ENCODE measurements at places on chromosomes 1 and 21. TPM values are rescaled to one million over a fixed set of nuclear protein-coding genes. Genes with fewer than 3 reads are reported as not detected.

CCDC30 gene
- total RNA-seq, result 3.0 TPM

VHLL gene
- not detected for total RNA-seq

DNA sequence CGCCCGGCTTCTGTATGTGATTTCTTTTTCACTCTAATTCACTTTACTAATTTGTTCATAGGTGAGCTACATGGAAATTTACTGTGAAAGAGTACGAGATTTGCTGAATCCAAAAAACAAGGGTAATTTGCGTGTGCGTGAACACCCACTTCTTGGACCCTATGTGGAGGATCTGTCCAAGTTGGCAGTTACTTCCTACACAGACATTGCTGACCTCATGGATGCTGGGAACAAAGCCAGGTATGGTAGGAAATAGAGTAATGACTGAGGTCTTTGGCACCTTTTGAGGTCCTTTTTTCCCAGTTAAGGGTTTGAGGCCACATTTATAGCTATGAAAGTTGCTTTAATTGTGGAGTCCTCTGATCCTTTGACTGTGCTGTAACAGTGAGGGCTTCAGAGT lies 56.9 kb downstream of the KIF1B start:
- H3K4me1 ChIP-seq, result no peaks in the 10 kb centered on the region
- H3K36me3 ChIP-seq, result no peaks in the 10 kb centered on the region
- H3K4me3 ChIP-seq, result no peak overlapping the region
- no peak for DNase-seq

- no peak for DNase-seq
- H3K27ac ChIP-seq, result peak overlapping the region; percentile 83
- H3K4me3 ChIP-seq, result peak overlapping the region; percentile 89
- H3K27me3 ChIP-seq, result no peaks in the 10 kb centered on the region
- peaks cover 48% of the 10 kb centered on the region for H3K4me1 ChIP-seq
Observed at GRCh38 chr21:14542638-14543037, 3.5 kb downstream of the SAMSN1 start.

- H3K27ac ChIP-seq, result peak overlapping the region; percentile 70
- peak; percentile 51 for DNase-seq
Observed at GRCh38 chr1:2413495-2414296, 1.3 kb upstream of the PEX10 start.

LRRIQ3 gene
- 0.96 TPM for total RNA-seq

DNA sequence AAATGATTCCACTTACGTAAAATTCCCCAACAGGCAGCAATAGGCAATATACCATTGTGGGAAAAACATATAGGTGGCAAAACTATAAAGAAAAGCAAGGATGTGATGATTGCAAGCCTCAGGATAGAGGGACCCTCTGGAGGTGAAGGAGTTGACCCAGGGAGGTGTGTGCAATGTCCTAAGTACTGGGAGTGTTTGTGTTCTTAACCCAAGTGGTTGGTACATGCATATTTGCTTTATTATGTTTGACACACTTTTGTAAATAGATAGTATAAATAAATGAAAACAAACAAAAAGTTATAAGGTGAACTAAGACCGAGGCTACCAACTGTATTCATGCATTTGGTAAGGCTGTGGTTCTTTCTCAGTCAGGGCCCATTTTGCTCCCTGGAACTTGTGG lies 7.5 kb downstream of the MX1 start:
- H3K27me3 ChIP-seq, result no peaks in the 10 kb centered on the region
- H3K4me3 ChIP-seq, result no peak overlapping the region

APOBEC4 gene
- total RNA-seq, result not detected

STXBP3 gene
- 34.4 TPM for total RNA-seq

DNA sequence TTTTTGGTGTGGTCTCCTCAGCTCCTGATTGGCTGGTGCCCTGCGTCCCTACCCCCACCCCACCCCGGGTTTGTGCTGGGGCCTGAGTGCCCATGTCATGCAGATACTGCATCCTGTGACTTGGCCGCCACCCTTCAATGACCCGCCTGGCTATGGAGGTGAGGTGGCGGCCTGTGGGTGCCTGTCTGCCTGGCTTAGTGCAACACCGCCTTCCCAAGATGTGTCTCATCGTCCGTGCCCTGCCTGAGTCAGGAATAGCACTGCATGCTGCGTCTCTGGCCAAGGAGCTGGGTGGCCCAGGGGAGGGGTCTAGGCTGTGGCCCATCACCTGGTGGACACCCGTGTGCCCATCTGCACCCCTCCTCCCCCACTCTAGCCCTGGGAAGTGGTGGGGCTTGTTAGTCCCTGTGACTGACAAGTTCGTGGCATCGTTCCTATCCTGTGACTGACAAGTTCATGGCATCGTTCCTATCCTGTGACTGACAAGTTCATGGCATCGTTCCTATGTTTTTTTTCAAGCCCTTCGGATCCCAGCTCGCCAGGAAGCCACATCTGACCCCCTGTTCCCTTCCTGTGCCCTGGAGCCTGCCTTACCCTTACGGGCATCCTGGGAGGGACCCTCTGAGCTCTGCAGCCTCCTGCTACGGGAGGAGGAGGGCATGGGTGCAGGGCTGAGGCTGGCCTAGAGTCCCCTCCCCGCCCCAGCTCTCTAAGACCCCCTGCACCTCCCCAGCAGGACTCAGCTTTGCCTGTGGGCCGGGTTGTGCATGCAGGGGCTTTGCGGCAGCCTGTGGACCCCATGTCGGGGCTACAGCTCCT lies 7.5 kb downstream of the SLX9 start:
- peaks cover 27% of the 10 kb centered on the region for H3K4me1 ChIP-seq
- no peak overlapping the region for H3K4me3 ChIP-seq
- DNase-seq, result no peak
- peaks cover 19% of the 10 kb centered on the region for H3K36me3 ChIP-seq
- no peak overlapping the region for H3K27ac ChIP-seq

ADORA1 gene
- not detected for total RNA-seq

GRCh38 chr1:225921734-225922709 lies 2.0 kb downstream of the PYCR2 start:
- H3K4me3 ChIP-seq, result peak overlapping the region; percentile 91
- no peaks in the 10 kb centered on the region for H3K27me3 ChIP-seq
- peaks cover 50% of the 10 kb centered on the region for H3K36me3 ChIP-seq
- no peak for DNase-seq
- H3K4me1 ChIP-seq, result peaks cover 46% of the 10 kb centered on the region
- H3K27ac ChIP-seq, result no peak overlapping the region

GRCh38 chr1:72526926-72527325 lies 244.6 kb upstream of the NEGR1 start:
- no peak for DNase-seq
- H3K4me1 ChIP-seq, result no peaks in the 10 kb centered on the region
- no peak overlapping the region for H3K4me3 ChIP-seq
- no peaks in the 10 kb centered on the region for H3K36me3 ChIP-seq
- H3K27me3 ChIP-seq, result no peaks in the 10 kb centered on the region

GRCh38 chr1:163440090-163440489 lies 118.3 kb downstream of the NUF2 start:
- no peaks in the 10 kb centered on the region for H3K4me1 ChIP-seq
- H3K27ac ChIP-seq, result no peak overlapping the region

VTCN1 gene
- total RNA-seq, result not detected

- no peaks in the 10 kb centered on the region for H3K36me3 ChIP-seq
- DNase-seq, result no peak
- H3K4me1 ChIP-seq, result no peaks in the 10 kb centered on the region
Observed at GRCh38 chr1:57551476-57551875, 127.6 kb upstream of the DAB1 start.

All from activated CD8-positive, alpha-beta T cell treated with anti-CD3 and anti-CD28 coated beads for 36 hours (primary cell).